ENCODE measurements at places on chromosomes 2 and 18.

DNA sequence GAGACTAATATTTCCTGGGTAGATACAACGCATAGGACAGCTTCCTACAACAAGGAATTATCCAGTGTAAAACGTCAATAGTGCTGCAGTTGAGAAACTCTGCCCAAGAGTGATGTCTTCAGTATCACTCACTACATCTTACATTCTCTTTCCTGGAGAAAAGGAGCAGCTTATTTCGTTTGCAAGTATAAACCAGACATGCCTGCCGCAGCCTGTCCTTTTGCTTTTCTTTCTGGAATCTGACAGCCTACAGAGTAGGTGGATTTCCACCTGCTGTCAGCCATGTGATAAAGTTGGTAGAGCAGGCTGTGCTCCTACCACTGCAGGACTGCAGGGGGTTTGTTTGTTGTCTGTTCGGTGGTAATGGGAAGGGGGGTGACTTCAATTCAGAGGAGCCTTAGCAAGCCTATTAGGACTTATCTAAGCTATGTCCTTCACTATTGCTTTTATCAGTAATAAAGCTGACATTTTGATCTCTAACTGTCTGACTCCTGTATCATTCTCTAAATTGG, 439.1 kb downstream of the GRB14 start:
- DNase-seq: no peak

DNA sequence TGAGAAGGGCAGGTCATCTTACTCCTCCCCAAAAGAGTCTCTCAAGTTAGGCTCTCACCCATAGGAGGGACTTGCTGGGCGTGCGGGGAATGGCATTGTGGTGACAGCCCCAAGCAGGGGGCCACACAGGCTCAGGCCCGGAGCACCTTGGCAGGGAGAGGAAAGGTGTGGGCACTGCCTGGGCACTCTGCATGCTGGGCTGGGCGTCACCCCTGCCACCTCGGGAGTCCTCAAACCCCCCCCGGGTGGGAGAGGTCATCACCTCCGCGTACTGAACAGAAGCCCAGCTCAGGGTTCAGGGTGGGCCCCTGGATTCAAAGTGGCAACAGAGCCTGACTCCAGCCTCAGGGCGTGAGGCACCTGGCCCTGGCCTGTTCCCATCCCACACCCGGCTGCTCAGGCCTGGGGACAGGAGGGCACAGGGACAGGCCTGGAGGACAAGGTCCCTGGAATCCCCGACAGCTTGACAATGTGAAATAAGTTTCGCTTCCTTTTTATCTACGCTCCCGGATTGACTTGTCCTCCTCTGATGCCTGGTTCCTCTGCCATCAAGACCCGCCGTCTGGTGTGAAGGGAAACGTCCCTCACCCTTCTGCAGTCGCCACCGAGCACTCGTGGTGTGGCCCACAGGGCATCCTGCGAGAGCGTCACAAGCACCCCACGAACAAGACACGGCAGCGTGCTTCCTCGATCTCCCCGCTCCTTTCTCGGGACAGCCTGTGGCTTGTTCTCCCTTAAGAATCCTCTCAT, 97.8 kb downstream of the HDAC4 start:
- DNase-seq: peak; percentile 59

DNA sequence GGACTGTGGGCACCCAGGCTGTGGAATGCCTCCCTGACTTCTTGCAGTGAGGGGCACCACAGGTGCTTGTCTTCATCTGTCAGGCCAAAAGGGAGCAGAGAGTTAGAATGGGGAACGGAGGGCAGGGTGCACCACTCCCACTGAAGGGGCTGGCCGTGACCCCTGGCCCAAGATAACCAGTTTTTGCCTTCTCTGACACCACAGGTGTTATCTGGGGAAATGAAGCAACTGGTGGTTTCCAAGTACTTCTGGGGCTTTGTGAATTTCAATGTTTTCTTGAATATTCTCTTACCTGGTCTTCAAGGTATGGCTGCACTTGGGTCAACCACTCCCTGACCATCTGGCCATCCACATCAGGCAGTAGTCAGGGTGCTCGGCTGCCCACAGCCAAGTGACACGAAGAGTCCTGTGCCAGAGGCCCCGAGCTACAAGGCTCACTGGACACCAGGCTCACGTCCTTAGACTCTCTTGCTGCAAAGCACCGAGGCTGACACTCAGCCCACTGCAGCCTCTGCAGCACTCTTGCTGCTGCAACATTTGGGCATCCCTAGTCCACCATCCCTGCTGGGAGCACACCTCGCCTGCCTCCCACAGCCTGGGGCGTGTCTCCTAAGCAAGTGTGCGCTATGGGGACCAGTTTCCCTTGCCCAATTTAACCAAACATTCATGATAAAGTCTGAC, 57.0 kb downstream of the FAM178B start:
- DNase-seq: no peak

GRCh38 chr2:949384-950079, 1.1 kb upstream of the SNTG2 start:
- no peak for DNase-seq

DNA sequence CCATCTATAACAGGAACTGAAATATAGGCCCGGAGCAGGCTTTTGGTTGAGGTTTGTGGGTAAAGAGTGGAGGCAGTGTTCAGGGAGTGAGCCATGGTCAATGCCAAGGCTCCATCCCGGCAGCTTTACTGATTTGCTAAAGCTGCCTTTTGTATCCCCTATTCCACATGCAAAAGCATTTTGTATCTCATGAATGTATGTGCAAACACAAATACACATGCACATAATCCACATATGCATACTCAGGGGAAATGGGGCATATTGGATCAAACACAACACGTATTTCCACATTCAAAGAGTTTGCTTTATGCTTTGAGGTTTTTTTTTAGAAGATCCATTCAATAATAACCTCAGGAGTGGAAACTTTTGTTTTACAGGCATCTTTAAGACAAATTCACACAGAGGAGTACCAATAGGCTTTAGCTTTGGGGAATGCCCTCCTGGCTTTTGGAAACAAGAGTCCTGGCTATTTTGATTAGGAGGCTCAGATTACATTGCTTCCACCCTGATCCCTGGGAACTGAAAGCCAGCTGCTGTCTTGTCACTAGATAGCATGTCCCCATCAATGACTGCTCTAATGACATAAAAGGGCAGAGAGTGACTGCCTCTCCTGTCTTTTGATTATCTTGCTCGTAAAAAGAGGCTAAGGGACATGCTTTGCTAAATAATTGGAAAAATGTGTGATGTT, 263.2 kb downstream of the EN1 start:
- DNase-seq: no peak

GRCh38 chr18:41870191-41870590, 84.8 kb upstream of the PIK3C3 start:
- DNase-seq: no peak

DNA sequence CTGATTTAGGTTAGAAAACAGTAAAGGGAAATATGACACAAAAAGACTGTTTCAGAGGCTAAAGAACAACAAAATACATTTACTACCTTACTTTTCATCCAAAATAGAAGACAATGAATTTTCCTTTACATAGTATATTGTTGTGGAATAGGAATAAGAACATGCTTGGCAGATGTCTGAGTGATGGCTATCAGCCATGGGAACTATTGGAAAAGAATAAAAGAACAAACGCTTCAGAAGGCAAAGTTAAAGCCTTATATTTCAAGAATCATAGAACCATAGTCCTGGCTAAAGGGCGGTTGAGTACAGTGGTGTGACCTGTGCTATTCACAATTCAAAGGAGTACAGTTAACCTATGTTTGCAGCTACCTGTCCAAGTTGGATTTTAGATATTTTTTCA, 73.9 kb upstream of the NRXN1 start:
- DNase-seq: no peak

DNA sequence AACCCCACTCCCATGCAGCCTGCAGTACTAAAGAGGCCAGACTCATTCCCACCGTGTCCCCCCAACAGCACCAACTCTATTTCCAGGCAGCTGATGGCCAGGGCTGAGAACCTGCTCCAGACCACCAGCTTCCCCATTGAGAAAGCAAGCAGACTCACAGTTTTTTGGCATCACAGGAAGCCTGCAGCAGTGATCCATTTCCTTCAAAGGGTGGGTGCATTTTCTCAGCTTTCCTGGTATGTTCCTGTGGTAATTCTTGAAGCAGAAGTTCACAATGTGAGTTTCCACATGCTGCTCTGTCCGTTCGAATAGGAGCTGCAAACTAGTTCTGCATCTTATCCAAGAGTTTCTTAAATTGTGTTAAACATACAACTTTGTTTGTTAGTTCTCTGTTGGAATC, 1249.6 kb upstream of the FAM98A start:
- DNase-seq: no peak

- no peak for DNase-seq
Observed at GRCh38 chr2:48504647-48505327, 25.2 kb upstream of the STON1 start.

DNA sequence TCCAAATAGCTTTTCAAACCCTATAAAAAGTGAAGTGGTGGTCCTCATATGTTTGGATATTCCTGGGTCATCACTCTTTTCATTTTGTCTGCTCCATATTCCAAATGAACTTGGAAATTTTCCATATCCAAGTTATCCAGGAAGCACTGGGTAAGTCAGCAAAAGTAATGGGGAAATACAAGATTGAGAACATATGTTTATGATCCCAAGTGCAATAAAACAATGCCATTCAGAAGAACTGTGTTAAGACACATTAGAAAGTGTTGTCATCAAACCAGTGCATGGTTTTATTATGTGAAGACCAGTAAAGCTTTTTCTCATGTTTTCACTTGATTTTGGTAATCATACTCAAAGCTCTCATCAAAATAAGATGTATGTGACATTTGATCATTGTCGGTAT, 363.4 kb downstream of the RPRM start:
- no peak for DNase-seq

DNA sequence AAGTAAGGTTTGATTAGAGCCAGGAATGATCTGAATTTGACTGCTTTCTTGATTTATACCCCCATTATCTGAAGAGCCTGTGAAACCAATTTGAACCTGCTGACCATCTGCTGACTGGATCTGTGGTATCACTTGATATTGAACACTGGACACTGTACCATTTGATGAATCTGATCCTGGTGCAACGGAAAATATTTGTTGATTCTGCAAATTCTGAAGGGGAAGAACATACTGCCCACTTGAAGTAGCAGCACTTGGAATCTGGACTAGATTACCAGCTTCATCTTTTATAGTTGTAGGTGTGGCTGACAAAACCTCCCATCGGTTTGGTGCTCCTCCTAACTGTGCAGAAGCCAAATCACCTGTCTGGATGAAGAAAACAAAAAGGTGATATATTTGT, 9.3 kb downstream of the SP3 start:
- no peak for DNase-seq

DNA sequence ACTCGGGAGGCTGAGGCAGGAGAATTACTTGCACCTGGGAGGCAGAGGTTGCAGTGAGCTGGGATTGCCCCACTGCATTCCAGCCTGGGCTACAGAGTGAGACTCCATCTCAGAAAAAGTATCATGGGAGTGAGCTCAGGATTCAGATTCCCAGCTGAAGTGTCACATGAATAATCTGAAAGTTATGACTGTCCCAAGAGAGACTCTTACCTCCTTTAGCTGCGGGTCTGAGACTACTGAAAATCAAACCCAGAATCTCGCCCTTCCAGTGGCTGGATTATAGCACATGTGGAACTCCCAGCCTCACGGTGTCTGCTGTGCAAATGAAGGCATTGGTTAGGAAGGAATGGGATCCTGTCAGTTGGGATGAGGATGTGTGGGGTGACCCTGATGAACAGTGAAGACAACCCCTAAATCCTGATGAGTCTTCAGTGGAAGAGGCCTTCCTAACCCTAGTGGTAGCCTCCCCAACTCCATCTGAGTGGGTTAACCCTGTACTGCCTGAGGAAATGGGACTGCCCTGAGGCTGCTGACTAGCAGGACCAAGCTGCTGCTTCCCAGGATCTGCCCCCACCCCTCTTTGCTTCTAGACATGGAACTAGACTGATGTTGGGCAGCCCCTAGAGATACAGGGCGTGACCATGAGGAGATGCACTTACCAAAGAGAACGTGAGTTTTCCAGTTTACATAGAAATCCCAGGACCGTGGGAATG, 16.5 kb downstream of the BOK start:
- no peak for DNase-seq

DNA sequence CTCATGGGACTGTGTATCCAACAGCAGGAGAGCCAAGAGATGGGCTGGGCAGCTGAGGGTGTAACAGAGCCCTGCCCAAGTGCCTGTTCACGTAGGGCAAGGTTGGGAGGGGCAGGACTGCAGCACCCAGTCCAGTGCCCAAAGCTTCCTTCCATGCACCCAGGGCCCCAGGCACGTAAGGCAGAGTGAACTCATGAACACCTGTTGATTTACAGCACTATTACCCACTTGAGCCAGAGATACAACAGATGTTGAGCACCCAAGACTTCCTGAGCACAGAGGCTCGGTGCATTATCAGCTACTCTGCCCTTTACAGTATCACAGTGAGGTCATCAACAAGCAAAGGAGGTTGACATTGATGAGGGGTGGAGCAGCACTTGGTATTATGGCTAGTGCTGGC, 50.2 kb upstream of the FHL2 start:
- DNase-seq: no peak

DNA sequence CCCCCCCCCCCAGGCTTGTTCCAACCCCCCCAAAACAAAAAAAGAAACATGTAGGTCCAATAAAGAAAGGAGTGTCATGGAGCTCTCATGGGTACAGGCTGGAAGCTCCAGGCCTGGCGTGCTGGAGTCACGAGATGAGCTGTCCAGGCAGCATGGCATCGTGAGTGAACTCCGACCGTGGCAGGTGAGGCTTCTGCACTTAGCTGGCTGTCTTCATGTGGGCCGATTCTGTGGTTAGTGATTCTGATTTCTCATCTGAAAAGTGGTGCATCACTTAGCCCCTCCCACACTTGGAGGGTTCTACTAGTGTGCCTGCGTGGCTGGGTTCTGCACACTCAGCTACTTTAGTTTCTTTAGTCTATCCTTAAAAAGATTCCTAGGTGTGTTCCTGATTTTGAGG, 126.4 kb upstream of the MGAT5 start:
- peak; percentile 67 for DNase-seq

DNA sequence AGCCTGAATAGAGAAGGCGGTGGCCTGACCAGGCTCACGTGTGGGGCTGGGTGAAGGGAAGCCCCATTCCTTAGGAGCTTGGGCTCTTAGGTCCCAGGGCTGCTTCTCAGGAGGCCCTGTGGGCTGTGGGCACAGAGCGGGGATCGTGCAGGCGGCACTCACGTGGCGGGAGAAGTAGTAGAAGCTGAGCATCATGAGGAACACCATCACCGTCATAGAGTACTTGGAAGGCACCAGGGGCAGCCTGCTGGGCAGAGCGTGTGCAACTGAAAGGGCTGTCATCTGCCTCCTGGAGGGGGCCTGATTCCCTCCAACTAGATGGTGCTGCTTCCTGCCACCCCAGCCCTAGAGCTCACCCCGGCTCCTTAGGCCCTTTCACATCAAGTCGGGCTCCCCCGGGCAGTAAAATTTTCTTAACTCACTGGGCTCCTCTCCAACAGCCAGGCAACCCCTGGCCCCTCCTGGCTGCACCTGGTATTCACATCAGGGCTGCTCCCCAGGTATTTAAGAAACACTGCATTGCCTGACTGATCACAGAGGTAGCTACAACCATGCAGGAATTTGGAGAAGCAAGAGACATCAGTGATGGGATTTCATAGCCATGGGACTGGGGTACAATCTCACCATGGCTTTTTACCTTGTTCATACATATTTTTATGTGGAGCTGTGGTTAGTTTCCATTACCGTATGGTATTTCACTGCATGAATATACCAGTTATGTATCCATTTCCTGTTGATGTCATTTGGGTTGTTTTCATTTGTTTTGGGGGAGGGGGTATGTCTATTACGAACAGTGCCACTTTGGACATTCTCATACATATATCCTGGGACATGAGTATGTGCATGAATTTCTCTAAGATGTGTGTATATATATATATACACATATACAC, 32.9 kb downstream of the CENPO start:
- no peak for DNase-seq

All from GM12865 (cell line).